SK-N-SH treated with all-trans-retinoic acid at 6 μM for 48 hours (cell line): ENCODE measurements at places on chromosomes 11 and 22.
A peak's percentile ranks its signal among the peaks of the same experiment; 100 is the strongest.

DNA sequence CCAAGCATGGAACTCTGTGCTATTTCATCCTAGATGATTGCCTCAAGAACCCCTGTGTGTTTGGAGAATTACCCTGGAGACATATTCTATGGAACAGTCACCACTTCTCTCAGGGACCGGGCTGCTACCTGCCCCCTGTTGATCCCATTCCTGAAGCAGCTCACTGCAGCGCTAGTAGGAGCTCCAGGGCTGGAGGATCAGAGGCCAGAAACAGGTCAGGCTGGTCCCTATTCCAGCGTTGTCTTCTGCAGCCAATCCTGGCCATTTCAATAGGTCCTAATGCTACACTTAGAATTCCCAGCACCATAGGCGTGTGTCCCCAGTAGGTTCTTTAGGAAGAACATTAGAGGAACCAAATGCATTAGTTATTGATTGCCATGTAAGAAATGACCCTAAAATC lies 48.9 kb downstream of the BTG4 start:
- no peak for ATAC-seq

GRCh38 chr11:134261626-134262488 lies 8.5 kb downstream of the ACAD8 start:
- peak; percentile 82 for ATAC-seq

- ATAC-seq: no peak
Measured at GRCh38 chr11:2775083-2775625, 75.4 kb upstream of the KCNQ1OT1 start.

DNA sequence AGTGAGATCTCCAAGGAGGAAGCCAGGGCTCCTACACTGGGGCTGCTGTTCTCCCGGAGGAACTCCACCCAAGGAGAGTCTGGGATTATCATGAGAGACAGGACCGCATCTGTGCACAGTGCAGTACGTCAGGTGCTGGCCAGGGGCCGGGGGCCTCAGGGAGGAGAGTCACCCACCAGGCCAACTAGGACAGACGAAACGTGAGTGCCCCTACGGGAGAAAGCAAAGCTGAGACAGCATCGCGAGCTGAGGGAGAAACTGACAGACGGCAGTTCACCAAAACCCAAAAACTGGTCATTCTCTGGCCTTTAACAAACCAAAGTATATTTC lies 273.4 kb downstream of the BRD1 start:
- ATAC-seq: no peak

DNA sequence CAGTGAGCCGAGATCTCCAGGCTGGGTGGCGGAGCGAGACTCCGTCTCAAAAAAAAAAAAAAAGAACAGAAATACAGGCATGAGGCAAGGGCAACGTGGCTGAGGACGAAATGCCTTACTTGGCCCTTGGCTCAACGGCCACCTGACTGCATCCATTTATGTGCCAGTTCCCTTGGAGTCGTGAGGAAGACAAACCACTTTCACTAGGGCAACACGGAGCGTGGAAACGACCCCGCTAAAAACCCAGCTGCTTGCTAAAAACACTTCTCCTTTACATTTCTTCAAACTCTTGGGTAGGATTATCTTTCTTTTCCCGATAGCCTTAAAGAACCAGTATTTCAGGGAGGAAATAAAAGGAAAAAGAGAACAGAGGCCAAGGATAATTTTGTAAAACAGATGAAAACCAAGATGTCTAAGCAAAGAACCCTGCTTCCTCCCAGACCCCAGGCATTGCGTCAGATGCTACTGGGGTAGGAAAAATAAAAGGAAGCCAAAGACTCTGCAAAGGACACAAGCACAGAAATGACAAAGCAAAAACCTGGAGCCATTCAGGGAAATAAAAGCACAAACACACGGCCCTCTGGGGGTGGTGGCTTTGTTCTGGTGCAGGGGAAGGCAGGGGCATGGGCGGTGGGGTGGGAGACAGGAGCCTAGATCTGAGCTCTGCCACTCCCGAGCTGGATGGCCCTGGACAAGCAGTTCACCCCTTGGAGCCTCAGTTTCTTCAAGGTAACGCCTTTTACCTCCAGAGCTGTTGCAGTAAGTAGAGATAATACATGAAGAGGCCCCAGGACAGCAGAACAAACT lies 37.0 kb downstream of the PC start:
- ATAC-seq: no peak

DNA sequence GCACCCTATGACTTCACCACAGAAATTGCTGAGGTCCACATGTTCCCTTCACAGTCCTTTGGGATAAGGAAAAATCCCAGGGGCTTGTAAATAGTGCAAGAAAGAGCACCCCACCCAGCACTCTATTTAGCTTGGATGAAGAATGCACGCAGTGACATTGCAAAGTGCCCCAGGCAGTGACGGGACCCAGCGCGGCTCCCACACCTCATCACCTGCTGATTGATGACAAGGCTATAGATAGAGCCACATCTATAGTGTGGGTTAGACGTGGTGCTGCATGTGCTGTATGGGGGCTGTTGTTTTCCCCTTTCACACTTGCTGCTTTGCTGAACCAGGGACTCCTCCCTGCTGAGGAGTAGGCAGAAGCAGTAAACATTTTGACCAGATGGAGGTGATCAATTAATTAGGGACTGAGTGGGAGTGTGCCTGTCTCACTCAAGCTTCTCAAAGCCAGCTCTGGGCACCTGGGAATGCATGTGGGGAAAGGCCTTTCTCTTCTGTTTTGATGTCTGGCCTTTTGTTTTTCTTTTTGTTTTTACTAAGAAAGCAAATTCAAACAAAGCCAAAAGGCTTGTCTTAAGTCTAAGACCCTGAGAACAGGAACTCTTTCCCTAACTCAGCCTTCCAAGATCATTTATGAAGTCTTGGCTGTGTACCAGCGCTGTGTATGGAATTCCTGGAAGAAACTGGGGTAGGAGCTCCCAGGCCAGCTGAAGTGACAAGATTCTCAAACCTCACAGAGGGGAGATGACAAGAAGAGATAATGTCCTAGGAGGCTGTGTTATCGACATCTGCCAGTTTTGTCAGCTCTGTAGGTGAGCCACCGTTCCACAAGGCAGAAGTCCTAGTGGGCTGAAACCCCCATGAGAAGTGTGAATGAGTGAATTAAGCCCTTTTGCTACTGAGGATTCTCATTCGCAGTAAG lies 219.7 kb downstream of the BARX2 start:
- no peak for ATAC-seq

DNA sequence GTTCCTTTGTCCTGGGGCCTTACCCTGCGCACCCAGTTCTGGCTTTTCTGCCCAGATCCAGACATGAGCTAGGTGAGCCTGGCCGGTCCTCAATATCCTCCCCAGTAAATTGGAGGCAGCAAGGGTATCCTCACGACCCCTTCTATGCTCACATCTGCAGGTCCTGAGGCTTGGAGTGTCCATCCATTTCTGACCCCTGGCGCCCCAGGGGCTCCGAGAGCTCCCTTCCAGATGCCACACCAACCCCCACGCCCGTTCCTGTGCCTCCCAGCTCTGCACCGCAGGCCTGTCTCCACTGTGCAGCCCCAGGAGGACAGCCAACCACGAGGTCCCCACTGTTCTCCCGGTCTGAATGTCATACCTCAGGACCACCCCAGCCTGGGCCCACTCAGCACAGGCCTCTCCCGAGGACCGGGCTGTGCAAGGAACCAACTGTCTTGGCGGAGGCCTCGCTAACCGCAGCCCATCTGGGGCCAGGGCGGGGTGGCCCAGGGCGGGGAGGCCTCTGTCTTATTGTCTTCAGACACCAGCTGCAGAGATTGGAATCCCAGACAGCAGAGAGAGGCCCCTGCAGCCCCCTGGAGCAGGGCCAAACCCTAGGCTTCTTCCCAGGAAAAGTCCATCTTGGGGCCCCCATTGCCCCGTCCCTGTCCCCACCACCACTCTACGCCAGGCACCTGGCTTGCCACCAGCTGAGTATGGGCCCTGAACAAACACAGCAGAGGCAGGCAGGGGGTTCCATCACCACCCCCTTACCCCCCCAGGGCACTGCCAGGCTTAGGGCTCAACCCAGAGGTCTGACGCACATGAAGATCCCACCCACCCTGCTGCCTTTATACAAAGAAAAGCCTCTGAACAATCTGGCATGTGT lies 39.3 kb downstream of the ALX4 start:
- no peak for ATAC-seq

DNA sequence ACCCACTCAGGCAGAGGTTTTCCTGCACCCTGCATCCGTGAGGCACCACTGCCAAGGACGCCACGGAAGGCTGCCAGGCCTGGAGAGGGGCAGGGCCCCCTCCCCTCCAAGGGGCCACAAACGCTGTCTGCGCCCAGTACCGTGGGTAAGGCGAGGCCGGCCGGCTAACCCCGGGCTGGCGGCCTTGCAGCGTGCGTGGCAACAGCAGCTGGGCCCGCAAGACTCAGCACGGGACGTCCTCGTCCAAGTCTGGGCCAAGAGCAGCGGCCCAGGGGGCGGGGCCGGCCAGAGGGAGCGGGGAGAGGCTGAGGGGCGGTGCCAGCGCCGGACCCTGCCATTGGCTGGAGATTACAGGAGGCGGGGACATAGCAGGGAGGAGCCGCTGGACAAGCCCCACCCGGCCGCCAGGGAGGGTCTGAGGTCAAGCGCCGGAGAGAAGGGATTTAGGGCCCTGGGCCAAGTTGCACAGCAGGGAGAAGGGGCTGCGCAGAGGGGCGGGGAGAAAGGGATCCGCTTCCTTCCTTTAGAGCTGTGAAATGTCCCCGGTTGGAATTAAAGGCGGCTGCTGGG lies 16.0 kb downstream of the SLC43A1 start:
- peak; percentile 100 for ATAC-seq

DNA sequence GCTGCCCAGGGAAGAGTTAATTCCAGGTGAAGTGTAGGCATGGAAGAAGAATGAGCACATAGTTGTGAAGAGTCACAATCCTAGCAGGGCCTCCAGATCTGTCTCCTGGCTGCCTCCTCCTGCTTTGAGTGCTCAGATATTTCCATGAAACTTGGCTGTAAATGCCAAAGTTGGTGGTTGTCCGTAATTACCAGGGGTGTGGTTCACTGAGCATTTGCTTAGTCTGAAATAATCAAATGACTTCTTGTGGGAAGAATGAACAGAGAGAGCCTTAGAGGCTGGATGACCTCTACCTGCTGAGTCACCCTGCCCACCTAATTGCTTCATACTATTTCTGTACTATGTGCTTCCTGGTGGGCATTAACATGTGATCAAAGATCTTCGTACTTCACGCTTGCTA lies 50.9 kb downstream of the APIP start:
- no peak for ATAC-seq

DNA sequence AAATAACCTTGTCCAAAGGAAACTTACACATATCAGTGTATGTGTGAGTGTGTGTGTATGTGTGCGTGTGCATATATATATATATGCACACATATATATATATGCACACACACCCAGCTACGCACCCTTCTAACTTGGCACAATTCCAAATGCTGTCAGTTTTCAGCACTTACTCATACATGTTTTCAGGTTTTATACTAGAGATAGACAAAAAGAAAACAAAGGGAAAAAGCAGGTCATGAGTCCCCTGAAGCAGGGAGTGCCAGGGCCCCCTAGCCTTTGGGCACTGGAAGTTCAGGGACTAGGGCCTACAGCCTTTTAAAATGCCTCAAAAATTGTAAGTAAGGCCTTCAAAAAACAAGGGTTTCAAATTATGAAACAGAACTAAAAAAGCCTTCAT lies 265.4 kb downstream of the CADM1 start:
- ATAC-seq: no peak

- peak; percentile 44 for ATAC-seq
Measured at GRCh38 chr11:67054346-67054835, 2.3 kb upstream of the RHOD start.

- no peak for ATAC-seq
Measured at GRCh38 chr11:9172389-9172788, 81.0 kb upstream of the SCUBE2 start.

GRCh38 chr11:122435540-122436187 lies 219.9 kb upstream of the UBASH3B start:
- ATAC-seq: no peak

DNA sequence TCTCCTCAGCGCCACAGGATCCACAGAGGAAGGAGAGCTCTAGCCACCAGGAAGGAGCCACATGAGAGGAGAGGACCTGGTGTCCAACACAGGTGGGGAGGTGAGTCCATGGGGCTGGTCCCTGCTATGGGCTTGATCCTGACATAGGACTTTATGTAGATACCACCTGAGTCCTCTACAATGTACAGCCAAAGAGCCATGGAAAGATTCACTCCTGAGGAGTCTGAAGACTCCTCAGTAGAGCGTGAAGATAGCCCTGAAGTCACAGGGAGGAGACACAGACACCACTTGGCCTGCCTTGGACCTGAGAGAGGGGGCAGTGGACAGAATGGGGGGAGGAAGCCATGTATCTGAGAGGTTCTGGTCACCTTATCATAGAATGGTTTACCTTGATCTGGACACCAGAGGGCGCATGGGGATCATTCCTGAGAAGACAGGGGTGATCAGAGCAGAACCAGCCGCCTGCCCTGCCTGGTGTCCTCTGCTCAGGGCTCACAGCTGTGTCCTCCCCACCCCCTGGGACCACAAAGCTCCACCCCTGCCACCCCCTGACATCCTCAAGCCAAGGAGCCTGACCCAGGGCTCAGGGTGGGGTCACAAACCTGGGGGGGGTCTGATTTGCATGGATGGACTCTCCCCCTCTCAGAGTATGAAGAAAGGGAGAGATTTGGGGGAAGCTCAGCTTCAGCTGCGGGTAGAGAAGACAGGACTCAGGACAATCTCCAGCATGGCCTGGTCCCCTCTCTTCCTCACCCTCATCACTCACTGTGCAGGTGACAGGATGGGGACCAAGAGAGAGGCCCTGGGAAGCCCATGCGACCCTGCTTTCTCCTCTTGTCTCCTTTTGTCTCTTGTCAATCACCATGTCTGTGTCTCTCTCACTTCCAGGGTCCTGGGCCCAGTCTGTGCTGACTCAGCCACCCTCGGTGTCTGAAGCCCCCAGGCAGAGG lies 77.0 kb downstream of the ZNF280B start:
- ATAC-seq: peak; percentile 98

- peak; percentile 2 for ATAC-seq
Measured at GRCh38 chr22:19970031-19970478, 28.4 kb upstream of the TXNRD2 start.

GRCh38 chr11:68447015-68447801 lies 13.3 kb upstream of the PPP6R3 start:
- peak; percentile 99 for ATAC-seq

DNA sequence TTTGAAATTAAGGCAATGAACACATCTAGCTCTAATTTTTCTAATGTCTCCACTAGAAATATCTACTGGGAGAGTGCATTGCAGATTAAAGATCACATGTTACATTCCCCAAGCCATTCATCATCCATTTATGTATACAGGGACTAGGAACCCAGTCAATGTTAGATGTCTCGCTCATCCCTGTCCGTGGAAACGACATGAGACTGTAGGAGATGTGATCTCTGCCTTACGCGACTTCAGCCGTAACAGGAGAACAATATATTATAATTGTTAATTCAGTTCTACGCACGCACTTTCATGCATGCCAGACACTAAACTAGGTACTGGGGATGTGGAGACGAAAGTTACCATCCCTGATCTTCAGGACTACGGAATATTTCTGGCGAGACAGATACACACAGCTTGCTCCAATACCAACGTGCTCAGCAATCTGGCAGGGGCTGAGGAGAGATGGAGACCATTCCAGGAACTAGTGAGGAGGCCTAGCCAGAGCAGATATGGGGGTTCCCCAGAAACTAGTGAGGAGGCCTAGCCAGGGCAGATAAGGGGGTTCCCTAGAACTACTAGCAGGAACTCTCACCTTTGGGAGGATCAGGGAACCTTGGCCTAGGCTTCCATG lies 706 bp downstream of the DCPS start:
- ATAC-seq: peak; percentile 53
